ENCODE measurements at places on chromosomes 7 and 10.

DNA sequence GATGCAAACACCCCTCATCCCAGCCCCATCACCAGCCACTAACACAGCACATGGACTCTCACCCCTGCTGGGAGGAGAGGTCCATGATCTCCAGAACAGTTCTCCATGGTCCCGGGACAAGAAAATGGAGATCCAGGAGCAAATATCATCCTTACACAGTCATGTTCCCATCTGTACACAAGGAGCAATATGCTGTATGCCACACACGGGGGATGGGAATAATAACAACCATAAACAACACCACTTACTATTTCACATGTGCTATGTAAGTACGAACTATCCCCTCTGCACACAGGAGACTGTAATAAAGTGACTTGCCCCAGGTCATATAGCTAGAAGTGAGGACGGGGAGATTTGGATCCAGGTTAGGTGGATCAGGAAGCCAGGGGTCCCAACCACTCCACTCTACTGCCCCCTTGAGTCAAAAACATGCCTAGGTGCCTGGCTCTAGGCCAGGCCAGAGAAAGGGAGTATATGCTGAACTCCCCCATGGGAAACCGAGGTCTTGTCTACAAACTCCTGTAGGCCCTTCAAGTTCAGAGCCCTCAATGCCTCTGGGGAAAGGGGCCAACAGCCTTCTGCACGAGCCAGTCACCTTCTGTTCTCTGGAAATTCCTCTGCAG lies 34.1 kb downstream of the LRRC20 start:
- DNase-seq: no peak

GRCh38 chr10:13593535-13593934 lies 6.8 kb downstream of the PRPF18 start:
- DNase-seq: no peak

DNA sequence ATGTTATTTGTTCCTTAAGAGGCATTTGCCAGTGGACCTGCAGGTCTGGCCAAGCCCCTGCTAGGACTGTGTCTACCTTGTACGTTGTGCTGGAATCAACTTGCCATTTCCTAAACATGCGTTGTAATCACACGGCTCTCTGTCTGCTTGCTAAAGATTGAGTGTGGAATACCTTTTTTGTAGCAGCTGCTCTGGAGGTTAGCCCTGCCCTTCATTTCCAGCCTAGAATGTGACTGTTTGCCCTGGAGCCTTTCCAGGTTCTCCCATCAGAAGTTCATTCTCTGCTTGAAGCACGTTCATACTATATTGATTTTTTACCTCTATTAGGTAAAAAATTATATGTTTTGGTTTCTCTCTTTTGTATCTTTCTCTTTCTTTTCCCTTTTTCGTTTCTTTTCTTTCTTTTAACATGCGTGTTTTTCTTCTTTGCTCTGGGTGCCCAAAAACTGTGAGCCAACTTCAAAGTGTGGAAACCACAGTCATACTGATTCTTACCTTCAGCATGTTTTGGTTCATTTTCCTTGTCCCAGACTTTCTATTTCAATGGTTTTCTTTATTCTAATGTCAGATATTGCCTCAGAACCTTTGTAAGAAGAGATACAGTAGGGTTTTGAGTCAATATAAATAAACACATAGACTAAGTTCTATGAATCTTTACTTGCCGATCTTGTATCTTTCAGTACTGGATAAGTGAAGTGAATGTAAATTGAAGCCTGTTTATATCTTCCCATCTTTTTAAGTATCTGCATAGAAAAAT lies 111.9 kb upstream of the RPA3 start:
- no peak for DNase-seq

DNA sequence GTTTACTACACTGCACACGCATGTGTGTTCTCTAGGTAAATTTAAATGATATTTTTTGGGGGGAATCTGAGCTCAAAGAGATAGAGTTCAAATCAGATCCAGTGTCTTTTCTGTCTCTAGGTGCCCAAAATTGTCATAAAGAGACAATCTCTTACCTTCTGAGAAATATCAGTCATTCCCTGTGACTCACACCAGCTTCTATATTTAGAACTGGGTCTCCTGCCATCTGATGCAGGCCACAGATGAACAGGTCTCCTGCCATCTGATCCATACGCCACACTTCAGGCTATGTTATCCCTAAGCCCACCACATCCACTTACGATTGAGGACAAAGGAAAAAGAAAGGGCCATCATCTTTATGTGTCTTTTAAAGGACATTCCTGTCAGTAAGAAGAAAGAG lies 136.3 kb upstream of the LAMB4 start:
- DNase-seq: no peak

GRCh38 chr7:90988516-90988915 lies 275.7 kb upstream of the FZD1 start:
- no peak for DNase-seq

Data from effector memory CD4-positive, alpha-beta T cell (primary cell).